HT1080 (cell line): ENCODE measurements at places on chromosomes 5 and 9. TPM values are rescaled to one million over a fixed set of nuclear protein-coding genes. Genes with fewer than 3 reads are reported as not detected.

GRCh38 chr5:148070621-148071020 is 6.8 kb downstream of the SPINK5 start:
- no peak for DNase-seq

DNA sequence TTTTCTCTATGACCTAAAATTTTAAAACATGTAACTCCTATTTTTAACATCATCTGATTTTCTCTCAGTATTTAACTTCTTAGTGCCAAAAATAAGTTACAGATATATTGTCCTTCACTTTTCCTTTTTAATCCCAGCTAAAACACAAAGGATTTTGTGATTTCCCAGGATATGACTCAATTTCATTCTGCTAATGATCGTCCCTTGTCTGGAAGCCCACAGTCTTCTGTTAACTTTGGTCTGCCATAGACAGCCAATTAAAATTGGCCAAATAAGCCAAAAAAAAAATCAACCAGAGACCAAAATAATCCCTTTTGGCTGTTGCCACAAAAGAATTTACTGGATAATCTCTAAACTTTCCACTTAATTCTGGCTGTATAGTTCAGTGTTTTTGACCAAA is 124.5 kb upstream of the FST start:
- peak; percentile 40 for DNase-seq

DNA sequence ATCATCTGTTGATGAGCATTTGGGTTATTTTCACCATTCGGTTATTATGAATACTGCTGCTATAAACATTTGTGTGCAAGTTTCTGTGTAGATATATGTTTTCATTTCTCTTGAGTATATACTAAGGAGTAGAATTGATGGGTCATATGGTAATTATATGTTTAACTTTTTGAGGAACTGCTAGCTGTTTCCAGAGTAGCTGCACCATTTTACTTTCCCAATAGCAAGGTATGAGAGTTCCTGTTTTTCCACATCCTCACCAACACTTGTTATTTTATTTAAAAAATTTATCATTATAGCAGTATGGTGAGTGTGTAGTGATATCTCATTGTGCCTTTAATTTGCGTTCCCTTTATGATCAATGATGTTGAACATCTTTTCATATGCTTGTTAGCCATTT is 29.2 kb downstream of the CD14 start:
- DNase-seq, result no peak

DNA sequence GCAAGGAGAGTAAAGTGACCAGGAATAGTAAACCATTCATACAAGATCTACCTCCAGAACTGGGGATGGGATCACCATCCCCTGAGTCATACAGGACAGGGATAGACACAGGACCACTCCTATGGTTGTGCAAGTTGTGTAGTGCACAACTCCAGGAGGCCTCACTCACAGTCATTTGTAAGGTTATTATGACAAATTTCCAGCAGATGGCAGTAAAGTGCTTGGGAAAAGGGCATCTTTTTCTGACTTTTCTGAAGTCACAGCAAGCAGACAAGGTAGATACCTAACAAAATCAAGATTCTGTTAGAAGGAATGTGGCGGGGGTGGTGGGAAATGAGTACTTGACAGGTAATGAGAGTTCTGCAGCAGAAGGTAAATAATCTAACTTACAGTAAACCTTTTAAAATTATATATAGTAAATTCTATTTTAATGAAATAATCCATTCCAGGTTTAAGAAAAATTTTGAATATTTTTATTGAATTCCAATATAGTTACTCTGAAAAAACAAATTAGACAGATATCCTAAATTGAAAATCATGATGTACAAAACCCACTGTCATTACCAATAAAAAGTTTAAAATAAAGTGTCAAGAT is 16.7 kb upstream of the KIF27 start:
- peak; percentile 63 for DNase-seq

DNA sequence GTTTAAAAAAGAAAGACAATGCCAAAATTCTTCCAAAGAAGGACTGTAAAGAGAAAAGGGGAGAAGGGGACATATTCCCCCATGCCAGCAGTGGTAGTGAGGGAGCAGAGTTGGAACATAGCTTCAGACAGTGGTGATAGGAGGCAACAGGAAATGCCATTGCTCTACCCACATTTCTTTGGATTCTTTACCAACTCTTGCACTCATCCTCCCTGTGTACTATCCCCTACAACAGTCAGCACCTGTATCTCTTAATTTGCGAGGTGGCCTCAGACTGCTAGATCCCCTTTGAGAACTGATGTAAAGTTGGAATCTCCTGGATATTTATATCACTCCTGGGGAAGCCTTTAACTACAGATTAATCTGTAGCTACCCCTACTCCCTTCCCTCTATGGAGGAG is 320.6 kb upstream of the PTGER4 start:
- DNase-seq, result peak; percentile 18

DNA sequence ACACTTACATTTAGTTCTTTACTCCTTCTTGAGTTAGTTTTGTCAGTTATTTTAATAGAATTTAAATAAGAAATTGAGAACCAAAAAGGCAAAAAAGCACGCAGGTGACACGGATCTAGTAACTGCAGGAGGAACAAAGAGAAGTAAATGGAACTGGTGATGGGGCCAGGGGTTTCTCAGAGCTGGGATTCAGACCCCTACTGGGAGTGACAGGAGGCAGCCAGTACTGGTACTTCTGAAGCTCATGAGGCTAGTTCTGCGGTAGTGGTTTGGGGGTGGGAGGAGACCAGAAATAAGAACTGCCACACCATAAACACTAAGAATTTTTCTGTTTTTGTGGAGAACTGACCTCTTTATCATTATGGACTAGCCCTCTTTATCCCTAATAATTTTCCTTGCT is 48.2 kb downstream of the OXCT1 start:
- no peak for DNase-seq

DNA sequence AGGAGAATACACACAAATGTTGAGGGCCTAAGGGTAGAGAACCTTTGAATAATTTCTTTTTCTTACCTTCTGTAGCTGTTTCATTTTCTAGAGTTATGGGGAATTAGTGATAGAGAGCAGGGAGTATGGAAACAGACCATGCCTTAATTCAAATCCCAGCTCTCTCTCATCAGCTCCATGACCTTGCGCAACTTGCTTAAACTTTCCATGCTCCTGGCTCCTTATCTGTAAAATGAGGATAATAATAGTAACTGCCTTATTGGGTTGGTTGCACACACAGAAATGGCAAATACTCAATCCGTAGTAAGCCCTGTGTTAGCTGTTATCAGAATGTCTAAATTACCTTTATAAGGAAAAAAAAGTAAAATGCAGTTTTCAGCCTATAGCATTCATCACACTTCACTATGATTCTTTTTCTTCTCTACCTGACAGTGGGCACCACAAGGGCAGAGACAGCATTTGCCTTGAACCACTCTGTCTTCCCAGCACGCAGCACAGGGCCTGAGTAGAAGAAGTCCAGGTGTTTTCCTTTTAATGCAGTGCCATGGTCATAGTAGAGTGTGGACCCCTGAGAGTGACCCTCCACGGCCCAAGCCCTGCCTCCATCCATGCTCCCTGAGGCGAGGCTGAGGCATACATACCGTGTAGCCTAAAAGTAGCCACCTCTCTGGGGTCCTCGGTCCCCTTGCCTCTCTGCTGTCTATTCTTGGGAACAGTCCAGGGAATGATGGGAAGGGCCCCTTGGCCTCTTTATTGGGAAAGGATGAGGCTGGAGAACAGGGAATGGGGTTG is 17.4 kb downstream of the C5orf15 start:
- no peak for DNase-seq

- DNase-seq, result no peak
These were observed 467.3 kb upstream of the CLINT1 start for GRCh38 chr5:158326256-158326655.

GRCh38 chr9:83992407-83992806 is 11.8 kb downstream of the RMI1 start:
- DNase-seq, result peak; percentile 15

DNA sequence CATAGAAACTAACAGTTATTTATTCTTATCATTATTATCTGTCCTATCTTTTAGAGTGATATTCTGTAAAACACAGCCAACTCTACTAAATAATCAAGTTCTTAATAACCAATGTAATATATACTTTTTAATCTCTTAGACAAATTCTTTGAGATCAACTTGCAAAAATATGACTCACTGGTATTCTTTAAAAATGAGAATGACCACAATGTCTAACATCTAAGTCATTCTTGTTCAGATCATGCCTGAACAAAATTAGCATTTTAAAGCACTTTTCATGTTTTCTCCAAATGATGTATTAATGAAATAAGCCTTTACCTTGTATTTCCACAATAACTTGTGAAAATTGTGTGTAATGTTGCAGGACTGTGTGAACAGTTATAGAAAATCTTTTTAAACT is 356.9 kb upstream of the RGMB start:
- DNase-seq, result no peak

DNA sequence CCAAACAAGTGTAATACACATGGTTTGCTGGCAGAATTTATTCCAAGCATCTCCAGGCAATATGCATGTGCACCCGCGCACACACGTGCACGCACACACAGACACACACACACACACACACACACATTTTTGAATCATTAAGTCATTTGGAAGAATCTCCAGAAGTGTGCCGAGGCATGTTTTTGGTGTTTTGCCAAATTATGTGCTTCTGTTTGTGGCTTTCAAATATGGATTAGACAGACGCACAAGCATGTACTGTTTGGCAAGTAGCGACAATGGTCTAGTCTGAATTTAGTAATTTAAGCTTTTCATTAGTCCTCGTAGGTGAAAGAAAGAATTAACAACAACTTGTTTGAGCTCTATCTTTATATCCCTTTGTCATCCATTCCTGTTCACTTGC is 36.7 kb downstream of the NFIB start:
- DNase-seq, result peak; percentile 13

DNA sequence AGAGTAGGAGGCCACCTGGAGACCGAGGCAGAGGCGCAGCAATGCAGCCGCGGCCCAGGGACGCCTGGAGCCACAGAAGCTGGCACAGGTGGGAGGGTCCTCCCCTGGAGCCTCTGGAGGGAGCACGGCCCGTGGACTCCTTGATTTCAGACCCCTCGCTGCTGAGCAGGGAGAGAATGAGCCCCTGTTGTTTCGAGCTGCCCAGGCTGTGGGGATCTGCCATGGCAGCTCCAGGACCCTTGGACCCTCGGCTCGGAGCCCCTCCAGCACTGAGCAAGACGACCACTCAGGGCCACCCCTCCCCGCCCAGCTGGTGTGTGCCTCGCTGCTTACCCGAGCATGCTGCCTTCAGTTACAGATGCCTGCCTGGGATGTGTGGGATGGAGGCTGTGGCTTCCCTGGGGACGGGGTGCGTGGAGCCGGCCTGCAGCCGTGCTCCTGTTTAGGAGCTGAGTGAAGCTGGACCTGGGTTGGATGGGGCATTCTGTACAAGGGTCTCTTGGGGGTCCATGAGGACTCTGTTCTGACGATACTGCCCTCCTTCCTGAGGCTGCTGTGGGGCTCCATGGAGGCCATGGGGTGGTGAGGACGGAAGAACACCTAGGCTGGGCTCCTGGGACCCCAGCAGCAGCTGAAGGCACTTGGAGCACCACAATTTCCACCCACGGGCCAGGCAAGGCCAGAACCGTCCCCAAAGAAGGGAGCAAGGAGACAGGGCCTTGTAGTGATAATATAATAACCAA is 115.1 kb upstream of the LPCAT1 start:
- no peak for DNase-seq

- DNase-seq, result no peak
These were observed 17.0 kb upstream of the WHRN start for GRCh38 chr9:114522286-114522685.

DNA sequence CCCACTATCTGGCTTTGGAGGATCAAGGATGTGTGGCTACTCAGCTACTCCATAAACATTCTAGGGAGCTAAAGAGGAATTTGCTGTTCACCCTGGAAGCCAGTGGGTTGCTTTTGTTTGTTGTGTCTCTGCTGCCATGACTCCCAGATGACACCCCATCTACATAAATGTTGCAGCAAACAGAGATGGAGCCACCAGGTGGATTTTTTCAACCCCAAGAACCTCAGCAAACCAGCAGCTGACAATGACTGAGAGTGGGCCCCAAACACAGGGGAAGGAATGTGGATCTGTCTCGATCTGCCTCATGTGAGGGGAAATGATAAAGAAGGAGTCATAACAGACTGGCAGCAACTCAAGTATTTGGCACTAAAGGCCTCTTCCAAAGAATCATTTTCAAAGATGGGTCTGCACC is 132.7 kb upstream of the TNC start:
- peak; percentile 96 for DNase-seq

- no peak for DNase-seq
These were observed 39.2 kb downstream of the FAXDC2 start for GRCh38 chr5:154811239-154811638.

GRCh38 chr9:93435386-93435785 is 16.1 kb upstream of the FAM120A start:
- no peak for DNase-seq

GRCh38 chr9:89659891-89660685 is 55.3 kb downstream of the GADD45G start:
- no peak for DNase-seq

DNA sequence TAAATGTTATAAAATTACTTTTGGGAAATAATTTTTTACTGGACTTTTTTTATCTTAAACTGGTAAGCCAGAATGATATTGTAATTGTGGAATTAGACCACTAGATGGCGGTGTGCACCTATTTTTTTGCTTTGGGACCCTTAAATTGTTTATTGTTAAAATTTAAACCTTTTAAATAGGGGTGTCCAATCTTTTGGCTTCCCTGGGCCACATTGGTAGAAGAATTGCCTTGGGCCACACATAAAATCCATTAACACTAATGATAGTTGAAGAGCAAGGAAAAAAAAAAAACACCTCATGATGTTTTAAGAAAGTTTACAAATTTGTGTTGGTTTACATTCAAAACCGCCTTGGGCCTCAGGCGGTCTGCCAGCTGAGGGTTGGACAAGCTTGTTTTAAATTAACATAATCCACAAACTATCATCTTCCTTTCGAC is 28.4 kb upstream of the GADD45G start:
- no peak for DNase-seq

DNA sequence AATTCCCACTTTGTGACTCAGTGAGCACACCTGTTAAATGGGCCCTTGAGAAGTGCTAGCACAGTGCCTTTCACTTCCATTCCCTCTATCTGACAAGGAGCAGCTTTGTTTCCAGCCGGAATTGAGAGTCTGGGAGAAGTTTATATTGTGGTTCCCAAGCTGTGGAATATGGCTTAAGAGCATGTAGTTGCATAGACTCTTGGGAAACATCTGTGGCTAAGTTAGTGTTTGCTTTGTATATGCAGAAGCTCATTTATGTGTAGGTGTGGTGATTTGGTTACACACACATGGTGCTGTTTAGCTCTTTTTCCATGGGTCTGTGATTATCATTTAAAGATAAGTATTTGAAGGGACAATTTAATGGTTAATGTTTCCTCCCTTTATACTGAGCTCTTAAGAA is 110.5 kb upstream of the HMHB1 start:
- DNase-seq, result no peak

GRCh38 chr5:17196697-17197096 is 20.7 kb upstream of the BASP1 start:
- DNase-seq, result no peak

GRCh38 chr9:14350754-14351153 is 36.8 kb upstream of the NFIB start:
- DNase-seq, result no peak

- no peak for DNase-seq
These were observed 442 bp downstream of the ZNF510 start for GRCh38 chr9:96777426-96777864.

ANXA2R gene
- total RNA-seq, result 0.23 and 0.59 TPM in 2 replicates

TMEM8B gene
- total RNA-seq, result 0.20 and 0.95 TPM in 2 replicates

SLC34A3 gene
- not detected in 2 replicates for total RNA-seq

LRRC26 gene
- total RNA-seq, result not detected in 2 replicates

MSMP gene
- not detected in 2 replicates for total RNA-seq

CCDC192 gene
- total RNA-seq, result not detected in 2 replicates
